Esophagus squamous epithelium (tissue), 5 donors: ENCODE measurements at places on chromosomes 3 and 15.

DNA sequence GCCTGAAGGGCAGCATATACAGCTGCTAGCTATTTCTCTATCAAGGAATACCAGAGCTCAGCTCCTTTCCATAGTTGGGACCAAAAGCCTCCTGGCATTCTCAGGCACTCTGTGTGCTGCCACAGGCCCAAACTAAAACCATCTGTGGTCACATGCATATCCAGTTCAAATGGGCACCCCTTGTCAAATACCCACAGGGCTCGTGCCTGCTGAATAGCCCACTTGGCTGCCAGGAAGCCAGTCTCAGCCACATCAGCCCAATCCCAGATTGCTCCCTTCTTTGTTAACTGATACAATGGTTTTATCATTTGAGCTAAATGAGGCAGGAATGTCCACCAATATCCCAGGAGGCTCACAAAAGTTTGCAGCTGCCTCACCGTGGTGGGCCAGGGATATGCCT, 13.9 kb downstream of the CCRL2 start:
- no peak for DNase-seq

DNA sequence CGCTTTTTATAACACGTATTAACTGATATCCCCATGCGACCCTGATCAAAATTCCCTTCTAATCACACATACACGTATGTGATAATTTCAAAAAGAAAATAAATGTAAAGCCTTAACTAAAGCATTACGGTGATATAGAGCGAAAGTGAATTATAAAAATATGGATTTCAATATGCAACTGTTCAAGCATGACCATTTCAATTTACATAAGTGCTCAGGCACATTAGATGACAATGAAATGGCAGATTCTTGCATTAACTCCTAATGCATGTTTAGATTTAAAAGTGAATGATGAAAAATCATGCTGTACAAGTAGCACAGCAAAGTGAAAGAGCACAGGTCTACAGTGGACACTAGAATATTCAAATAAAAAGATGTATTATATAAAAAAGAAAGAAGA, 140.1 kb downstream of the MYLK start:
- no peak for DNase-seq

- no peak for DNase-seq
Observed at GRCh38 chr3:12338595-12339546, 50.0 kb downstream of the PPARG start.

GRCh38 chr15:78207641-78208340, 26.6 kb downstream of the ACSBG1 start:
- no peak for DNase-seq
